Omental fat pad (tissue), 4 donors: ENCODE measurements at places on chromosomes 6 and 20. TPM values are rescaled to one million over a fixed set of nuclear protein-coding genes. Genes with fewer than 3 reads are reported as not detected.

Gene ID4
- total RNA-seq: 102 TPM

DNA sequence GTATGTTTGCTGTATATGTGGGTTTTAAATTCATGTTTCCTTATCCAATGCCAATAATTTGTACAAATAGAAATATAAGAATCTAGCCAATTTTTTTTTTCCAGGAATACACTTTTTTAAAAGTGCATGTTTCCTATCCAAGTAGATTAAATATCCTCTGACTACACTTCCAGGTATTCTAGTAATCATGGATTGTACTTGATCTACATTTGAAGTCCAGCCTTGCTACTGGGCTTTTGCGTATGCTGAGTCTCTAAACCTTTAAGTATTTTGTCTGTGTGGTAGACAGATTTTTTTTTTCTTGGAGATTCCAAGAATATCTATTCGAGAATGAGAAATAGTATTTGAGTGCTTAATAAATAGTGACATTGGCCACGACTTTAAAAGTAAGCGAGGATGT is 188.3 kb downstream of the SASH1 start:
- no peak for DNase-seq

GRCh38 chr6:113597231-113597583 is 259.9 kb upstream of the MARCKS start:
- DNase-seq: no peak

- DNase-seq: peak; percentile 7
Measured at GRCh38 chr20:63701329-63702035, 5.0 kb downstream of the TNFRSF6B start.

- no peak for DNase-seq
Measured at GRCh38 chr20:19967445-19967844, 49.7 kb upstream of the NAA20 start.

GRCh38 chr6:138896104-138896756 is 91.8 kb downstream of the REPS1 start:
- DNase-seq: no peak

Gene ALDH5A1
- total RNA-seq: 3.8 TPM

Gene ULBP1
- total RNA-seq: 0.37 TPM

DNA sequence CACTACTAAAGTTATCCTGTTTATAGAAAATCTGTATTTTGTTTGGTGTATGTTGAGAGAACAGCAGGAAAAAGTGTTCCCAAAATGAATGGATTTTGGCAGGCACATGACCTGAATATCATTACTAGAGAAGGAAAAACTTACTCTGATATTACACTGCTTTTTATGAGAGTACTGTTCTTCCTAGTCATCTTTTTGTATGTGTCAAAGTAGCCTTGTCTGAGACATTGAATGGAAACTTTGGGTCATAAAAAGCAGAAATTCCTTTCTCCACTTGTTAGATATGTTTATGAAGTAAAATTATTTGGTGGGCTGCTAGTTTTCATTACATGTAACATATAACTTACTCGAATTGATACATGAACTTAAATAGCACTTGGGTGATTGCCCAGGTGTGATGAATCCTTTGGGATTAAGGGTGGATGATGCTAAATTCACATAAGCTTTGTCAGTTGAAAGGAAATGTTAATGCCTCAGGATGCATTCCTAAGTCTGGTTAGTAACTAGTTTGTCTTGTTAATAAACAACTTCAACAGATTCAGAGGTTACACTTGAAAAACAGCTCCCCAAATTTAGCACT is 206.7 kb downstream of the CENPW start:
- no peak for DNase-seq

GRCh38 chr6:73231986-73232391 is 6.7 kb upstream of the KHDC1L start:
- DNase-seq: no peak

DNA sequence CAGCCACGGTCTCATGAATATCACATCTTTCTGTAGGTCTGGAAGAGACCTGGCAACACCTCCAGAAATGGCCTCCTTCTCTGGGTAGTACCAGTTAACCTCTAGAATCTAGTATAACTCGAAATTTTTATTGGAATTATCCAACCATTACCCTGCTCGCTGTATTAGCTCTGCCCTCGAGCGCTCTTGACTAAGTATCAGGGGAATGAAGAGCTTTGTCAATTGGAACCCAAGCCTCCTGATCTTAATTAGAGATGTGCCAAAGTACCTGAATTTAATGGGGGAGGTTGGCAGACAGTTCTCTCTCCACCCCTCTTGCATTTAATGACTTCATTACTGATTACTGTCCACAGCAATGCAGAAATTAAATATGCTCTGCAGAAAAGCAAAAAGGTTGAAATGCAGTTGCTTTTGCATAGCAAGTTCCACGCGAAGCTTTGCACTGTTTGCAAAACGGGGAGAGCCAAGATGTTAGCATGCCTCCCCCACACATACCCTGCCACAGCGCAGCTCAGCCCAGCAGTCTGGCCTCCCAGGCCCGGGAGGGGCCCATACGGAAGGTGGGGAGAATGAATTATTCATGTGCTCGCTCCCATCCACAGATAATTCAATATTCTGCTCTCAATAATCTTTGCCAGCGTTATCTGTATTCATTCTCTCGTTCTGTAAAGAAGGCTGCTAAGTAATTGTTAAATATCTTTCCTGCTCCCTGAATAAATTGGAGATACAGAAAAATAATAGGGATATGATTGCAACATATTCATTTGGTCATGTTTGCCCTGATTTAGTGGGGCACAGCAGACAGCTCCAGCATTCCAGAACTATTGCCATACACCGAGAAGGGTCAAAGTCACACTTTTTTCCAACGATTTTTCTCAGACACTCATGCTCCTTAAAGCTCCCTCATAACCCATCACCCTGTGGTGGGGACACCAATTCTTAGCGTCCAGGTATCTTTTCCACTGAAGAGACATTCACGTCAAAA is 305.8 kb downstream of the CDH26 start:
- no peak for DNase-seq

- no peak for DNase-seq
Measured at GRCh38 chr20:33843854-33844253, 32.7 kb downstream of the CHMP4B start.

DNA sequence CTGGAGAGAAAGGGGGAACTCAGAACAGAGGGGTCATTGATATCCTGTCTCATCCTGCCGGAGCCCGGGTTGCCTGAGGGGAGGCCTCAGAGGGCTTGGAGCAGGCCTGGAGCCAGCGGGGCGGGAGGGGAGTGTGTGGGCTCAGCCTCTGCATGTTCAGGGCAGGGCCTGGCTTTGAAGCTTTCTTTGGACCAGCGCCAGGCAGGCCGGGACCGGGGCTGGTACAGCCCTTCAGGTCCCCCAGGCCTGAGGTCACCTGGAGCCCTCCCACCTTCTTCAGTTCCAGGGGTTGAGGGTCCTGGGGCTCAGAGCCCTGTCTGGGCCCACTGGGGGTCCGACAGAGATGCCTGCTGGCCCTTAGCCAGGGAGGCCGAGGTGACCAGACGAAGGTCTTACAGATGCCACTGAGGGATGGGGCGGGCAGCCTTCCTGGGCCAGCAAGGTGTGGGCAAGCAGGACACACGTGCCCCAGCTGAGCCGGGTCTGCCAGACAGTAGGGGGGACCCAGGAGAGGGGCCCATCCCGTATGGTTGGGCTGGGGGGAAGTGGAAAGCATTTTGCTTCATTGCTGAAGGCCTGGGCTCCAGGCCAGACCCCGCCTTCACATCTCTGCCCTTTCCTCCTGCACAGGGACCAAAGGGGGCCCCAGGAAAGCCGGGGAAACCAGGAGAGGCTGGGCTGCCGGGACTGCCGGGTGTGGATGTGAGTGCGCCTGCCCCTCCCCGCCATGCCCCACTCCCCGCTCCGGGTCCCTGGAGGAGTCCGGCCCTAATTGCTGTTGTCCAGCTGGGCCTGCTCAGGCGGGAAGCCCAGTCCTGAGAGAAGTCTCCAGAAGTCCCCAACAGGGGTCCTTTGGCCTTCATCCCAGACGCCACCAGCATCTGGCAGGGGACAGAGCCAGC is 2.0 kb downstream of the COL9A3 start:
- no peak for DNase-seq

Gene MAP1LC3A
- 50.1 TPM for total RNA-seq
